ENCODE measurements at places on chromosomes 7 and 10.

DNA sequence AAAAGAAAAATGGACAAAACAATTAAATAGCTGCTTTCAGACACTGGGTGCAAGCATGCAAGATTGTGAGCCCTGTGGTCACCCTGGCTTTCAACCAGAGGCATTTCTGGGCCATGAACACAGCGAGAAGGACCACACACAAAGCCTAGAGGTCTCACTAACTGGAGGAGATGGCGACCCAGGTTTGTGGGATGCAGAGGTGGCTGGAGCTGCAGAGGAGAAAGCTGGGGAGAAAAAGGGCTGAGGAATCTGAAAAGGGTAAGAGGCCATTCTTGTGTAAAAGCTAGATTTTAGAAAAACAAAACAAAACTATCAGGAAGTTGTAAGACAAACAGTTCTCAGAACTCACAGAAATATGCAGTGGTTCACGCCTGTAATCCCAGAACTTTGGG lies 30.1 kb upstream of the PTPRN2 start:
- DNase-seq, result no peak

GRCh38 chr10:7773845-7774801 lies 13.7 kb downstream of the KIN start:
- DNase-seq, result peak; percentile 86

- no peak for DNase-seq
These were observed 115.1 kb upstream of the NPS start for GRCh38 chr10:127434006-127434405.

- DNase-seq, result no peak
These were observed 68.2 kb downstream of the SLC13A1 start for GRCh38 chr7:123131556-123131955.

GRCh38 chr7:45593121-45593541 lies 19.0 kb downstream of the ADCY1 start:
- DNase-seq, result no peak

DNA sequence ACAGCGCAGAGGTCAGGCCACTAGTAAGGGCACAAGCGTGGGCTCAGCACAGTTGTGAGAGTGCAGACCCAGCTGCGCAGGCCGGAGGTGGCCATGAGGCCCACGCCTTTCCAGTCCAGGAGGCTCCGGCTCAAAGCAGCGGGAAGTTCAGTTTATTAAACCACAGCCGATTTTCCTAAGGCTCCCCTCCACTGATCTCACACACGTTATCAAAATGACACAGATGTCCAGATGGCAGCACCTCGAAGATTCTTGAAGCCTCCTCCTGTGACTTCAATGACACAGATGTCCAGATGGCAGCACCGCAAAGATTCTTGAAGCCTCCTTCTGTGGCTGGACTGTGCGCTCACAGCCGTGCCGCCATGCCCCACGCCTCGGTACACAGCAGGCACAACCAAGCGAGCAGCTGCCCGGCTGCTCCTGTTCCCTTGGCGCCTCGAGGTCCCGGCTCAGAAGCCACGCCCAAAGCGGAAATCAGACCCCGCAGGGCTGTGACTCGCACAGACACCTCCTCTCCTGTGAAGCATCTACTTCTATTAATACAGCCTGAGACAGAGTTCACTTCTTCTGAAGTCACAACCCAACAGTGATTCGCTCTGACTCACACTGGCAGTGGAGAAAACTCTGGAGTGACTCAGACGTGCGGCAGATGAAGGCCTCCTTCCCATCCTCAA lies 122.7 kb downstream of the MAD1L1 start:
- DNase-seq, result no peak

Measured in T47D (cell line).